ENCODE measurements at places on chromosomes 4 and X. TPM values are rescaled to one million over a fixed set of nuclear protein-coding genes. Genes with fewer than 3 reads are reported as not detected.

The ZCCHC4 gene
- total RNA-seq = 4.4 TPM

The CLDN34 gene
- total RNA-seq = not detected

The CT45A9 gene
- not detected for total RNA-seq

The ADRA2C gene
- 11.0 TPM for total RNA-seq

The HTR2C gene
- not detected for total RNA-seq

The MAGT1 gene
- 36.1 TPM for total RNA-seq

The EXOC1 gene
- 21.3 TPM for total RNA-seq

The SMIM10L2A gene
- total RNA-seq = 0.14 TPM

The GAGE1 gene
- not detected for total RNA-seq

The GLOD5 gene
- total RNA-seq = not detected

The SLC6A14 gene
- total RNA-seq = not detected

The HPGD gene
- 59.7 TPM for total RNA-seq

The SYN1 gene
- 0.15 TPM for total RNA-seq

The MAGEA3 gene
- 2.9 TPM for total RNA-seq

The SSX2B gene
- total RNA-seq = not detected

The NDUFA1 gene
- 239 TPM for total RNA-seq

The LRCH2 gene
- total RNA-seq = not detected

The MAB21L2 gene
- total RNA-seq = not detected

The ZNF157 gene
- total RNA-seq = not detected

The CSAG1 gene
- total RNA-seq = 0.54 TPM

The SLC9B1 gene
- 0.09 TPM for total RNA-seq

The ALB gene
- total RNA-seq = not detected

The PYURF gene
- 77.4 TPM for total RNA-seq

The ADGRG4 gene
- not detected for total RNA-seq

The EDA gene
- total RNA-seq = 0.36 TPM

The ADH6 gene
- 0.15 TPM for total RNA-seq

The FREM3 gene
- not detected for total RNA-seq

The HHIP gene
- total RNA-seq = 0.79 TPM

The KCND1 gene
- 1.4 TPM for total RNA-seq

The PPM1K gene
- 1.1 TPM for total RNA-seq

The LRIT3 gene
- 0.02 TPM for total RNA-seq

The NAP1L3 gene
- total RNA-seq = 0.27 TPM

The MAGEB17 gene
- total RNA-seq = not detected

The AWAT2 gene
- not detected for total RNA-seq

The SOWAHB gene
- 0.05 TPM for total RNA-seq

The PCDH10 gene
- total RNA-seq = 0.13 TPM

The DCX gene
- total RNA-seq = not detected

The OCIAD2 gene
- total RNA-seq = 110 TPM

The SPANXA2 gene
- not detected for total RNA-seq

All from A549 treated with CORT108297 at 1 μM for 4 hours (cell line).